ENCODE measurements at places on chromosomes 11 and 22. TPM values are rescaled to one million over a fixed set of nuclear protein-coding genes. Genes with fewer than 3 reads are reported as not detected.

DNA sequence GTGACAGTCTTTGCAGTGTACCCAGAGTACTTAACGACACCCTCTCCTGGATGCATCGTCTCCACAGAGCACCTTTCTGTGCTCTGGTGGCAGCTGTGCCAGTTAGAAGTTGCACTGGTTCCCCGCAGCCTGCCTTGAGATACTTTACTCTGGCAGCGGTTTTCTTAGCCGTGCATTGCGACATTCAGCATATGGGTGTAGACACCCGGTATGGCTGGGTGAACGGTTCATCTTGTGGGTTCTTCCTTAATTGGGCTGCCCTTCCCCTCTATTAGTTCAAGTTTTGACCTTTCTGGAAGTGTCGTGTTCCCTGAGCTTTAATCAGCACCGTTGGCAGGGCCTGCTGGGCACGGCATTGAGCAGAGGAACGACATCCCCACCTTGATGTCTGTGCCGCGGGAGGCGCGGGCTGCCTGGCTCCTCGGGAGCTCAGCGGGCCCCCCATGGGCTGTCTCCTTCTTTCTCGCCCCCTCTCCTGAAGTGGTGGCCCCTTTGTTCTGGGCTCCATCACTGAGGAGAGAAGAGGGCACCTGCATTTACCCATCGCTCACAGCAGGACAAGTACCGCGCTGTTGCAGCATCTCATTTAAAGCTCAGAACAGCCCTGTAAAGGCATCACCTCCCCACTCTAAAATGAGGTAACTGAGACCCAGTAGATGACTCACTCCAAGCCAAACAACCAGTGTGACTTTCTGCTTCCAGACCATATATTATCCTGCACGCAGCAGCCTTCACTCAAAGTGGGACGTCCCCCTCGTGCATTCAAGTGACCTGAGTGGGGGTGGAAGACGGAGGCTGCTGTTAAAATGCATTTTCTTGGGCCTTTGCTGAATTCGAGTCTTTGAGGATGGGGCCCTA, 13.3 kb downstream of the FAM83F start:
- no peak for DNase-seq

DNA sequence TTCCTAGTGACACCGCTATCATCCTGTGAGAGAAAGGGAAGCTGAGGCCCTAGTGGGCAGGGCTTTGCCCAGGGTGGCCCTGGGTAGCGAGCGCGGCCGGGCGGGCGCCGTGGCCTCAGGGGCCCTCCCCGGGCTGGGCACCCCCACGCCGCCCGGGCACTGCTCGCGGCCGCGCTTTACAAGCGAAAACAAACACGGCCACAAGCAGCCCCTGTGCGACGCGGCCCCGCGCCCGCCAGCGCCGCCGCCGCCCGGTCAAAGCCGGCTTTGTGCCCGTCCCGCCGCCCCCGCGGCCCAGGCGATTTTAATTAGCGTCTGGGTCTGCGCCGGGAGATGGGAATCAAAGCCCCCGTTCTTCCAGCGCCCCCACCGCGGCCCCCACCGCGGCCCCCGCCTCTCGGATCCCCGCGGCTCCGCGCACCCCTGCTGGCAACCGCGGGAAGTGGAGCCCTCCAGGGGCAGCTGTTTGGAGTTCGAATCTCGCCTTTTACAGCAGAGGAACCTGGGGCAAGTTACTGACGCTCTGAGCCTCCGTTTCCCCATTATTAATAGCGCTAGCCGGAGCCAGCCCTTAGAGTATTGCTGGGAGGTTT, 47.9 kb downstream of the CHRDL2 start:
- no peak for DNase-seq

DNA sequence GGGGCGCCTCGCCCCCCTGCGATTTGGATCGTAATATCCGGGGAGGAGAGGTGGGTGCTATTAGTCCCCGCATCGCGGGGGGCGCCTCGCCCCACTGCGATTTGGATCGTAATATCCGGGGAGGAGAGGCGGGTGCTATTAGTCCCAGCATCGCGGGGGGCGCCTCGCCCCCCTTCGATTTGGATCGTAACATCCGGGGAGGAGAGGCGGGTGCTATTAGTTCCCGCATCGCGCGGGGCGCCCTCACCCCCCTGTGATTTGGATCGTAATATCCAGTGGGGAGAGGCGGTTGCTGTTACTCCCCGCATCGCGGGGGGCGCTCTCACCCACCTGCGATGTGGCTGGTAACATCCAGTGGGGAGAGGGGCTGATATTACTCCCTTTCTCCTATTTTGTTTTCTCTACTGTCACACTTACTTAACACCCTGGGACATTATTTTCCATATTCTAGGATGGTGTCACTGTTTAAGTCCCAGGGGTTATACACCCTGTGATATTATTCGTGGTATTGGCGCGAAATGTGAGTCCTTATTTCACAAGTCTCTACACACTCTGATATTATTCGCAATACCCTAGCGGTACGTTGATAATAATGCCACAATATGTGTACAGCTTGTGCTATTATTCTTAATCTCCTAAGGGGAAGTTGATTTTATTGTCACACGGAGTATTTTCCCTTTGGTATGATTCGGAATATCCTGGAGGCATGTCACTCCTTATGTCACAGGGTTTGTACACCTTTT, 57.8 kb upstream of the ALDH3B2 start:
- no peak for DNase-seq

- no peak for DNase-seq
Measured at GRCh38 chr11:118813551-118813950, 22.6 kb upstream of the DDX6 start.

GRCh38 chr11:6565988-6566703, 37.3 kb downstream of the RRP8 start:
- DNase-seq = peak; percentile 75

GRCh38 chr22:17810570-17811116, 36.4 kb upstream of the BID start:
- no peak for DNase-seq

GRCh38 chr22:48407256-48407955, 1420.3 kb downstream of the BRD1 start:
- DNase-seq = peak; percentile 34

- DNase-seq = no peak
Measured at GRCh38 chr11:70244698-70245097, 25.8 kb upstream of the PPFIA1 start.

DNA sequence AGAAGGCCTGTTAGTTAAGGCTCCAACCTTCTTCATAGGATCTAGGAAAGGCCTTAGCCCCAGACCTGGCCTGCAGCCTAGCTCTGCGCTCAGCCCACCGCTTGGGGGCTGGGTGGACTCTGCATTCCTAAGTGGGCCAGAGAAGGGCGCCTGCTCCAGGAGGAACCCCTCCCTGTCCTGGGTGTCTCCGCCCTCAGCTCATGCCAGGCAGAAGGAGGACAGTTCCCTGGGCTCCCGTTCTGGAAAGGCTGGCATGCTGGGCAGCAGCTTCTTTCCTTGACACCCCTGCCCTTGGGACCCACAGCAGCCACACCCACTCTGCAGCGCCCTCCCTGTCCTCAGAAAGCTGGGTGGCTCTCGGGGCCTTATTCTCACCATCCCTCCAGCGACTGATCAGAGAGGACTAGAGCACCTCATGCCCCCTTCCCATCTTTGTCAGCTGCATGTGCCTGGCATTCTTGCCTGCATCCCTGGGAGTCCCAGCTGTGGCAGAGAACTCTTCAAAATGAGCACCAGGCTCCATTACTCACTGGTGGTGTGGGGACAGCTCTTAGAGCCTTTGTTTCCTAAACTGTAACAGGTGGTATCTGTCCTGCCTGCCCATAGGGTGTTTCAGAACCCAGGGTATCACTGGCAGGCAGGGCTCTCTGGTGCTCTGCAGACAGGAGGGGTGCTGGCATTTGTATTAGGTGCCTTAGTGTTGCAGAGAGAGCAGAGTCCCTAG, 20.3 kb upstream of the MYRF start:
- no peak for DNase-seq

DNA sequence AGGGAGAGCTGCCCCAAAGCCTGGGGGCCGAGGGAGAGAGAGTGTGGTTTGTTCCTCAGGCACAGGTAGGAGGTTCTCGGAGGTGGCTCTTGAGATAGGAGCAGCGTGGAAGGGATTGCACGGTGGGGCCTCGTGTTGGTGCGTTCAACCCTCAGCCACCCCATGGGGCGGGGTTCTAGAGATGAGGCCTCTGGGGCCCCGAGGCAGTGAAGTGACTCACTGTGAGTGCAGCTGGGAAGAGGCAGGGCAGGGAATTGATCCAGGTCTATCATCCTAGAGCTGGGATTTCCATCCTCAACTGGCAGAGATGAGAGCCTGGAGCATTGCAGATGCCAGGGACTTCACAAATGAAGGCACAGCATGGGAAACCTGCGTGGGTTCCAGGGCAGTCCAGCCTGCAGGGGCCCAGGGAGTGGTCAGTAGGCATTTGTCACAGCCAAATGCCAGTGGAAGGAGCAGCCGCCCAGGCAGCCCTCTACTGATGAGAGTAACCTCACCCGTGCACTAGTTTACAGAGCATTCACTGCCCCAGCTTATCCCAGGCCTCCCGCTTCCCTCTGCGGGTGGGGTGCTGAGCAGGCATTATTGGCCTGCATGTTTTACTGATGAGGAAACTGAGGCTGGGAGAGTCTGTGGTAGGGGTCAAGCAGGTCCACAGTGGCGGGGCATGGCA, 5.1 kb upstream of the SMARCB1 start:
- DNase-seq = no peak

- no peak for DNase-seq
Measured at GRCh38 chr11:132168344-132168981, 798.0 kb downstream of the NTM start.

- DNase-seq = peak; percentile 88
Measured at GRCh38 chr22:38346506-38346905, 29.3 kb upstream of the CSNK1E start.

- no peak for DNase-seq
Measured at GRCh38 chr11:78417175-78417887, at the start of gene GAB2. Gene GAB2 (minus strand): TSS chr11:78417820. CDS start chr11:78417720, 100 bp downstream.

Gene CCDC87
- 0.46 TPM for total RNA-seq

Gene FBXO3
- 46.5 TPM for total RNA-seq

Gene TNNI2
- not detected for total RNA-seq

Gene CD3G
- total RNA-seq = 0.13 TPM

Gene OR51B5
- not detected for total RNA-seq

Data from esophagus muscularis mucosa (tissue), 4 donors.